ENCODE measurements at places on chromosomes 6 and 20.
A peak's percentile ranks its signal among the peaks of the same experiment; 100 is the strongest.

- no peak for DNase-seq
These were observed 179.2 kb downstream of the PKHD1 start for GRCh38 chr6:51908243-51908642.

DNA sequence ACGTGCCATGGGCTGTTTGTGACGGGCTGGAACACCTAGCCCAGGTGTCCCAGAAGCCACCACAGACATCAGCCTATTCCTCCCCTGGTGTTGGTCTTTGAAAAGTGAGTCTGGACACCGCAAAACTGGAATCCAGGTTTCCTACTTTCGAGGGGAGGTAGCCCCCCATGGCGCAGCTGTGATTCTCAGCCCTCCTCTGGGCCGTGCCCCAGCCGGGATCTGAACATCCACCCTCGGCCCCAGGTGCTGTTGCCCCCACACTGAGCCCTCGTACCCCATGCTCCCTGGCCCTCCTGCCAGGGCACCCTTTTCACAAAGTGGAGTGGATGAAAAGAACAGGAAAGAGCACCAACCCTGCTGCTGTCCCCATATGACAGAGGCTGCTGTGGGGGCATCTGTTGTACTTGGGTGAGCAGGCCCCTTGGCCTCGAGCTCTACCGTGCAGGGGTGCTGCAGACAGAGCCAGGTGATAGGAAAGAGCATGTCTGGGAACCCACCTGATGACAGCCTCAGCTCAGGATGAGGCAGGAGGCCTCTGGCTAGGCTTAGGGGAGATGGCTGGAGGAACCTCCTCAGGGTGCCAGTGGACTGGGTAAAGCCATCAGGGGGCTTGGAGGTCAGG, 18.8 kb upstream of the MAS1L start:
- peak; percentile 8 for DNase-seq

GRCh38 chr6:10850728-10851127, 12.4 kb upstream of the MAK start:
- DNase-seq: no peak

- DNase-seq: no peak
These were observed 42.9 kb downstream of the ARHGAP18 start for GRCh38 chr6:129667034-129667433.

- no peak for DNase-seq
These were observed 58.0 kb downstream of the GINS1 start for GRCh38 chr20:25465243-25466135.

- no peak for DNase-seq
These were observed 83.9 kb downstream of the BANF2 start for GRCh38 chr20:17783671-17784070.

- peak; percentile 82 for DNase-seq
These were observed 945.7 kb downstream of the KIF16B start for GRCh38 chr20:15627501-15627903.

GRCh38 chr20:51428401-51429143, 113.9 kb downstream of the NFATC2 start:
- DNase-seq: no peak

DNA sequence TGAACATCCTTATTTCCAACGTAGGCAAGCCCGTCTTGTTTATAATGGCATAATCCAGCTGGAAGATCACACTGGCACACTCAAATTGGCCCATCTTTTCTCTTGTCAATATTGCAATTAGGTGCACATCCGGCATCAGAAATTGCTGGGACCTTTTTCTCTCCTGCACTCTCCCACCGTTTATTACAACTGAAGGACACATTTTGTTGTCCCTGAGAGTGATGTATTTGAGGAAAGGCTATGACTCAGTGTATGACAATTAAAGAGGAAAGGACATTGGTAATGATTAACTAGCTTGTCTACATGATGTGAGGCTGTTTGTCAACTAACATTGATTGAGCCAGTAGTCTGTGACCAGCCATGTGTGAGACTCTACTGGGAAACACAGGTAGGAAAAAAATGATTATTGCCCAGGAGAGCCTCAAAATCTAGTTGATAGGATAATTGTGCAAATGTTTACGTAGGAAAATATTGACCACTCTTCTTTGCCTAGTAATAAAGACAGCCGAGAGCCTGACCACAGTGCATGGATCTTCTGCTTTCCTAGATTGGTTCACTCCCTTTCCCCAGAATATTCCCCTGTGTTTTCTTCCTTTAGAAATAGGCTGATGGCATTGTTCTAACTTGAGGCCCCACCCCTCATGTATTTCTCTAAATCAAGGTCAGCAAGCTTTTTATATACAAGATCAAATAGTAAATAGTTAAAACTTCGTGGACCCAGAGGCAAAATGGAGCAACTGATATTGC, 230.0 kb upstream of the BTBD3 start:
- DNase-seq: no peak

DNA sequence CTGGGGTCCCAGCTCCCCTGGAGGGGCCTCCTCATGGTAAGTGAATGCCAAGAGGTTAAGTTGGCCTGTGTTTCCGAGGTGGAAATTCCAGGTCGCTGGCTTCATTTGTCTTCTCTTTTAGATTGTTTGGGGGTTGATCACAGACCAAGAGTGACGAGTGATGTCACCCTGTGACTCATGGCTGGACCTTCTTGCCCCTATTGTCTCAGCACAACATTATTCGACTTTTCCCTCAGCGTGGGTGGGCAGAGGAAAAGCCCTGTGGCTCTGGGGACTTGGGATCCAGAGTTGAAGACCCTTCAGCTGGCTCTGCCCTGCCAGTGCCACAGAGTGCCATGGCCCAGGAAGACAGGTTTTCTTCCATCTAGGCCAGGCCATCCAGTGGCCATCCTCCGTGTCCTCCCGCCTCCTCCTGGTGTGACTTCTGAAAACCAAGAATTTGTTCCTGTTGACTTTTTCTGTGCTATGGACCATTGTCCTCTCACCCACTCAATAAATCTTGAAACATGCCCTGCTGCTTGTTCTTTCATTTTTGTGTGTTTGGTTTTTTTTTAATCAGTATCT, 15.4 kb upstream of the SNHG17 start:
- DNase-seq: no peak

DNA sequence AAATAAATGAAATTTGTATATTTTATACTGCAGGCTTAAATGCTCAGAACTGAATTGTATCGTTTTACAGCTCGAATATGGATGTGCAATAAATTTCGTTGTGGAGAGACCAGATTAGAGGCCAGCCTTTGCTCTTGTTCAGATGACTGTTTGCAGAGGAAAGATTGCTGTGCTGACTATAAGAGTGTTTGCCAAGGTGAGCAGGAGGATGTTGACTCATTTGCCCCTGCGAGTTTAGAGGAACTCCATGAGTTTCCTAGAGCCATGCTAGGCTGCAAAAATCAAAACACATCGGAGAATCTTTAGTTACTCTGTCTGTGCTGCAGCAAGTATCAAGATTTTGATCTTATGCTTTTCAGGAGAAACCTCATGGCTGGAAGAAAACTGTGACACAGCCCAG, 15.4 kb downstream of the ENPP3 start:
- no peak for DNase-seq

- DNase-seq: no peak
These were observed 5.5 kb downstream of the NT5DC1 start for GRCh38 chr6:116106146-116106545.

DNA sequence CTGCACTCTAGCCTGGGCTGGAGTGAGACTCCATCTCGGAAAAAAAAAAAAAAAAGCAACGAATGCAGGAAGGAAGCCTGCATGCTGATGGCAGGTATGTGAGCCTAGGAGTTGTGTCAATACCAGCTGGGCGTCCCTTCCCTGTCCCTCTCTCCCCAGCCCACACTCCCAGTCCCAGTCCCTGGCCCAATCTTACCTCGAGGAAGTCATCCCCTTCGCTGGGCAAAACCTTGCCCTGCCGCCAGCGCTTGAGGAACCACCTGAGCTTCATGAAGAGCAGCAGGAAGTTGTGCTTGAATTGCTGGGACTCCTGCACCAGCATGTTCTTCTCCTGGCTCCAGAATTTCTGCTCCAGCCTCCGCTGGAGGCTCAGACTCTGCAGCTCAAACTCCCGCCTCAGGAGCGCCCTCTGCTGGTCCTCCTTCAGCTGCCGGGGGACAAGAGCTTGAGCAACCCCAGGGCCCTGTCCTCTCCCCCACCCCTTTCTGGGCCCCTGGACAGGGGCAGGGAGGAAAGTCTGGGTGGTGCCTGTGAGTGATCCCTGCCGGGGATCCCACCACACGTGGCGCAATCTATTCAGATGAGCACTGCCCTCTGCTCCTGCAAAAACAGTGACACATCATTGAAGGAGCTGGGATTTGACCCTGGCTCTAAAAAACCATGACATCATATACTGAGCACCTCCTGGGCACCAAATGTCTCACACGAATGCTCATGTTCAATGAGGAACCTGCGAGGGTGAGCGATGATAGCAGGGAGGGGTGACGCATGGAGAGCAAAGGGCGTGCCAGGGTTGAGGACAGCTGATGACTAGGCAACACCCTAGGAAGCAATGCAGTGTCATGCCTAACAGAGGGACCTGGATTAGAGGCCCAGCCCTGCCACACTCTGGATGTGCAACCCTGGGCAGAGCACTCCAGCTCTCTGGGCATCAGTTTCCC, 35.0 kb upstream of the DSN1 start:
- peak; percentile 82 for DNase-seq

DNA sequence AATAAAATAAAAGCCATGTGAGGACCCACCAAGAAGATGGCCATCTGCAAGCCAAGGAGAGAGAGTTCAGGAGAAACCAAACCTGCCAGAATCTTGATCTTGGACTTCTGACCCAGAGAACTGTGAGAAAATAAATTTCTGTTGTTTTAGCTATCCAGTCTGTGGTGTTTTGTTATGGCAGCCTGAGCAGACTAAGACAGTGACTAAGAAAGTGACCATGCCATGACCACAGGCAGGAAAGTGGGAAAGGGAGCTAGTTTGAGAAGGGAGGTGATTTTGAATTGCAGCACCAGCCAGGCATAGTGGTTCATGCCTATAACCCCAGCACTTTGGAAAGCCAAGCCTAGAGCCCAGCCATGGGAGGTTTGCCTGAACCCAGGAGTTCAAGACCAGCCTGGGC, 21.9 kb upstream of the C6orf62 start:
- DNase-seq: no peak

GRCh38 chr20:37919389-37920040, 16.6 kb downstream of the VSTM2L start:
- no peak for DNase-seq

GRCh38 chr6:124960757-124961463, 1.3 kb upstream of the RNF217 start:
- DNase-seq: no peak

DNA sequence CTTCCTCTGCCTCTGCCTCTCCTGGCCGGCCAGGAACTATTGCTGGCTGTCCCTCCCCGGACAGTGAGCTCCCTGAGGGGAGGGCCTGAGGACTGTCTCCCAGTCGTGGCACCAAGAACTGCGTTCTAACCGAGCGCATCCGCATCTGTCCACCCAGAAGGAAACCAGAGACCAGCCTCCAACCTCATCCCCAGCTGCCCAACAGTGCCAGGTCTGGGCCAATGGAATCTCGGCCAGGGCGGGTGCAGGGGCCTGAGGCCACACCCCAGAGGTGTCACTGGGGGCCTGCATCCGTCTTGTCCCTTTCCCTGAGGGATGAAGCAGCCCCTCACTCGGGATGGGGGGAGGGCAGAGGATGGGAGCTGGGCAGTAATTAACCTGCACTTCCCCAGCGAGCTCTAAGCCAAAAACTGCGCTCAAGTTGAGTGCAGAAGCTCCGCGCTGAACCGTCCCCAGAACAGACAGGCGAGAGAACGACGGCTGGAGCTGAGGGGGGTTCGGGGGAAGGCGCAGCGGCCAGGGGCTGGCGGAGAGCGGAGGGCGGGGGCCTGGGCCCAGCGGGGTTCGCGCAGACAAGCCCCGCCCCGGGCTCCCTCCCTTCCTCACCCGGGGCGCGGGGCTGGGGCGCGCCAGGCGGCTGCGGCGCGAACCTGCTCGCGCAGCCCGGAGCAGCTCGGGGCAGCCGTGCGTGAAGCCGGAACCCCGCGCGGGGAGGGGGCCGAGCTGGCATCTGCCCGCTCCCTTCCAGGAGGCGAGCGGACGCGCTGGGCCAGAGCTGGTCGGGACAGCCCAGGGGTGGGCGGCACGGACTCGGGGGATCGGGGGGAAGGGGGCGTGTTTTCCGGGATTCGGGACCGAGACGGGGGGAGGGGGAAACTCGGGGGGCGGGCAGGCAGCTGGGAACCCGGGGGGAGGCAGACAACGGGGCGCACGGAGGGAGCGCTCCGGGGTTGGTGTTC, 1.4 kb downstream of the TFEB start:
- peak; percentile 88 for DNase-seq

DNA sequence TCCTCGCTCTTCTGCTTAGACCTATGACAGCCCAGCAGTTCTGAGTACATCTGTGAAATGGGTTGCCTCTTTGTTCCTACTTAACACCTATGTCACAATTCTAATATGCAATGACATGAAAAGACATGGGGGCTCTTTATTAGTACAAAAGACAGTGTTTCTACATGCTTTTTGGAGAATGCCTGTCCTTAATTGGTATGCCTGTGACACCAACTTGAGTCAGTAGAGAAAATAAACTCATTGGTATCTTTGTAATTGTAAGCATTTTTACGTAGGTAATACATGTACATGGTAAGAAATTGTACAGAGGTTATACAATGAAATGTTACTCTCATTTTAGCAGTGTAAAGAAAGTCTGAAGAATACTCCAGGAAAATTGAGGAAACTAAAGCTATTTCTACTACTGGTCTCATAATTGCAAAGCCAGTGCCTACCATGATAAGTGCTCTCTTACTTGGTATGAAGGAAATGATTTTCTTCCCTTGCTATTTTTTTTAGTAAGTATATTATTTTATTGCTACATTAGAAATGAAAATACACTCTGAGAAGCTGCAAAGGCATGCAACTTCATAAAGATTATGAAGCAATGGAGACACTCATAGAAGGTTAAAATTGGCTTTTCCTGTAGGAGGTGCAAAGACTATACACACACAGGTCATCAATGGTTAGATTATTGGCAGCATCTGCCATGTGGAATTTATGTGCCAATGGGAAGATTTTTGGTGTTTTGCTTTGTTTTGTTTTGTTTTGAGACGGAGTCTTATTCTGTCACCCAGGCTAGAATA, 4.9 kb upstream of the EEF1A1 start:
- DNase-seq: no peak

DNA sequence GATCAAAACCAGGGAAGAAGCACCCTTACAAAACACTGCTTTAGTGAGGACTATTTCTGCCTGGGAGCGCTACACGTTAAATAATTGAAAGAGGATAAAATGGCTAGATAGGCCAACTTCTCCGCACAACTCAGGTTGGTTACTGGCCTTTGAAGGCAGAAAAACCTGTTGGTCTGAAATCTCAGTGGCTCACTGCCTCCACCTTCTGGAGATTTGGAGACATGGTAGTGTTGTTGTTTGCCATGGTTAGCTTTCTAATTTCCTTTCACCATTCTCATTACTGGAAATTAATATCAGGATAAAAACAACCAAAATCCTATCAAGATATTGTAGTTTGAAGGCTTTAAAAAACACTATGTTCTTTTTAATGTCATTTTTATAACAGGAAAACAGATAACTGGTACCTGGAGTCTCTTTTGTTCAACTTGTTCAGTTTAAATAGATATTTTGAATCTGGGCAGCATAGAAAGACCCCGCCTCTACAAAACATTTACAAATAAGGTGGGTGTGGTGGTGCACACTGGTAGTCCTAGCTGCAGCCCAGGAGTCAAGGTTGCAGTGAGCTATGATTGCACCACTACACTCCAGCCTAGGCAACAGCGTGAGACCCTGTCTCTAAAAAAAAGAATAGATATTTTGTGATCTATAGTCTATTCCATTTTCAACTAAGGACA, 27.5 kb upstream of the BCLAF1 start:
- peak; percentile 58 for DNase-seq
